Activated T-cell treated with anti-CD3 and anti-CD28 coated beads, Interleukin-2, amount 50 U/mL, for 4 hours (primary cell): ENCODE measurements at places on chromosomes 4 and X. TPM values are rescaled to one million over a fixed set of nuclear protein-coding genes. Genes with fewer than 3 reads are reported as not detected.

DNA sequence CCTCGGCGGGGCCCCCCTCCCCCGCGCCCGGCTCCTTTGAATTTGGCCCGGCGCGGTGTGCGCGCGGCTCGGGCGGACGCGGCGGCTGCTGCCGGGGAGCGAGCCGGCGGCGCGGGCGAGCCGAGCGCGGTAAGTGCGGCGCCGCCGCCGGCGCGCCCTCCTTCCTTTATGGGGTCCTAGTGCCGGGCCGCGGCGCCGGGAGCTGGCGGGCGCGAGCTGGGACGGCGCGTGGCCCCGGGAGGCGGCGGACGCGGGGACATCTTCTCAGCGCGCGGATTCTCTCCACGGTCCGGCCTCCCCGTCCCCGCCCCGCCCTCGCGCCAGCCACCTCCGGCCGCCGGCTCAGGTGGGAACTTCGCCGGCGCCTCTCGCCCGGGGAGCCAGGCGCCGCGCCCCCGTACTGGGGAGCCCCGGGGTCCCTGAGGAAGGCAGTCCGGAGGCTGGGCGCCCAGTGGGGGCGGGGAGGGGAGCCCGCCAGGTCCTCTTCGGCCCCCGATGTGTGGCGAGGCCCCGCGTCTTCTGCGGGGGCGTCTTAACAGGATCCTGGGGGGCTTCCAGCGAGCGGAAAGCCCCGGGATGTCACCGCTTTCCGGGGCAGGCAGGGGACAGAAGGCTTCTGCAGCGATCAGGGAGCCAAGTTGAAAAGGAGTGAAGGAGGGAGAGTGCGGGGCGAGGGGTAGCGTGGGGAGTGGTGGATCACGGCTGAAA, 98.4 kb upstream of the TENM3 start:
- DNase-seq = no peak

DNA sequence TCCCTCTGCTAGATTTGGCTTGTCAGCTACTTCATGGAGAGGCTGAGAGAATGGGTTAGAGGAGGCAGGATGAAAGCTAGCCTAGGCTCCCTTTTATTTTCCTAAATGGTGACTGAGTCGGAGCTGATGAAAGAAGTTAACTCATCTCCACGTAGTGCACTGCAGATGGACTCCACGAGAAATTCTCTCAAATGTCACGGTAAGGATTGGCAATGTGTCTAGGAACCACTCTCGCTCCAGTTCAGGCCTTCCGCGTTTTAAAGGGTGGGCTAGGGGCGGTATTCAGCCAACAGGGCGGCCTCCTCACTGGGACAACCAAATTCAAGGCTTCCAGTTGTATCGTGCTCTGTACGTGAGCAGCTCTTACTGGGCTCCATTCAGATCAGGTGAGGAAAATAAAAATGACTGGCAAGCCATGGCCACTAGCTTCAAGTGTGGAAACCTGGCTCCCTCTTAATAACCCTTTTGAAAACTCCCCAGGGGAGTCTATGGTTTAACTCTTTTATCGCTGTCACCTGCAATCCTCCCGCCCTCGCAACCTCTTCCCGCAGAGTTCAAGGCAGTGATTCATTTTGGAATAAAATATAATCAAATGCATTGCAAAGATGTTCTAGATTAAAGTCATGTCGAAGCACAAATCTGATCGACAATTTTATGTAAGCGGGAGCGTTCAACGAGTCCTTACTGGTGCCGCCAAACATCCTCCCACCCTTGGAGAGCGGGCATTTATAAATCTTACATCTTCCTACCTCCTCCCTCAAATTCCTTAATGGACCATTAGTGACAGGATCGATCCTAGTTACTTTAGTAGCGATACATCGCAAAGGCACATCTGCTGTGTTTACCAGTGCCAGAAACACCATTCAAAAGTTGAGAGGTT, 1.2 kb downstream of the SPOCK3 start:
- DNase-seq = no peak

DNA sequence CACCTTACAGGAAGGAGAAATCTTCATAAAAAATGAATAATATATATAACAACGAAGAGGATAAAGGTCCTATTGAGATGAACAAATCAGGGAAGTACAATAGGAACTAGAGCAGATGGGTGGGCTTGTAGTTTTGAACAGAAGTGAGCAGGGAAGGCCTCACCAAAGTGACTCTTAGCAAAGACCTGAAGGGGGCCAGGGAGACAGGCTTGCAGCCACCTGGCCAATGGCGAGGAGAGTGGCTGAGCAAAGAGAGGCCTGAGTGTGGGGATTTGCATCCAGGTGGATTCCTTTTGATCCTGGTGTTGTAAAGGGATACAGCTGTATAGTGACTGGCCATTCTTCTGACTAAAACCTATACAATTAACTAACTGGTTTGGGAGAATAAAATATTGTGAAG, 354.1 kb downstream of the CAMK2D start:
- no peak for DNase-seq

DNA sequence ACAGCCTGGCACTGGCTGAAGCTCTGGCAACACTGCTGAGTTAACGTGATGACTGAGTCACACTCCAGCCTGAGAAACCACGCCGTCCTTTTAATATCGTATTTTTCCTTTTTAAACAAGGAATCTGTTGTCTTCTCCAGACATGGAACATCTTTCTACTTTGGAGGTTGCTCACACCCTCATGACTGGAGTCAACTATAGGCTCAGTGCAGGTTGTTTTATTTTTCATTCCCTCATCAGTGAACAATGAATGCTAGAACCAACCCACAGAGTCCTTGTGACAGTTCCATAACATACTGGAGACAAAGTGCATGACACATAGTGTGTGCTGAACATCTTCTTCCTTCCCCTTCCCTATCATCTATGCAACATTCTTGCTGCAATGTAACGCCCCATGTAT, 76.8 kb upstream of the CPEB2 start:
- DNase-seq = no peak

DNA sequence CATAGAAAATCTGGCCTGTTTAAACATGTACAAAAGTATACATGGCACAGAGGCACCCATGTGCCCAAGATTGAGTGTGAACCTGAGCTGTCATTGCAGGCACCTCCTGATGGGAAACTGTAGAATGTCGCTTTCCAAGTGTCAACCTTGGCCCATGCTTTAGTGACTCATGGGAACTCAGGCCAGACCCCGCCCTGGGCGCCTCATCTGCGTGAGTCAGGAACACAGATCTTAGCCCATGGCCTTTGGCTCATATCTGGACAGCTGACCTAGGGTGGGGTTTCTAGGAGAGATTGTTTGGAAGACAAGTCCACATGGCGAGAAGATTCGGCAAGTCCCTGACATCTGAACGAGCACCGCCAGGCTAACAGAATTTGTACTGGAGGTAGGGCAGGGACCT, 50.0 kb downstream of the CYTL1 start:
- DNase-seq = no peak

GRCh38 chr4:141647966-141648365, 11.6 kb downstream of the IL15 start:
- DNase-seq = no peak

DNA sequence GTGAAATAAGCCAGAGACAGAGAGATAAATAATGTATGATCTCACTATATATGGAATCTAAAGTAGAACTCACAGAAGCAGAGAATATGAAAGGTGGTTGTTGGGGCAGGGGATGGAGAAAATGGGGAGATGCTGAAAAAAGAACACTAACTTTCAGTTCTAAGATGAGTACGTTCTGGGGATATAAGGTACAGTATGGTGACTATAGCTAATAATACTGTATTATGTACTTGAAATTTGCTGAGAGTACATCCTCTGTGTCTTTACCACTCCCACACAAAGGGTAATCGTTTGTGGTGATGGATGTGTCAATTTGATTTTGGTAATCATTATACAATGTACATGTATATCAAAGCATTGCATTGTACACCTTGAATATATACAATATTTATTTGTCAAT, 6.6 kb downstream of the FBXL5 start:
- no peak for DNase-seq

- no peak for DNase-seq
Measured at GRCh38 chr4:105058177-105058812, 88.4 kb upstream of the TET2 start.

DNA sequence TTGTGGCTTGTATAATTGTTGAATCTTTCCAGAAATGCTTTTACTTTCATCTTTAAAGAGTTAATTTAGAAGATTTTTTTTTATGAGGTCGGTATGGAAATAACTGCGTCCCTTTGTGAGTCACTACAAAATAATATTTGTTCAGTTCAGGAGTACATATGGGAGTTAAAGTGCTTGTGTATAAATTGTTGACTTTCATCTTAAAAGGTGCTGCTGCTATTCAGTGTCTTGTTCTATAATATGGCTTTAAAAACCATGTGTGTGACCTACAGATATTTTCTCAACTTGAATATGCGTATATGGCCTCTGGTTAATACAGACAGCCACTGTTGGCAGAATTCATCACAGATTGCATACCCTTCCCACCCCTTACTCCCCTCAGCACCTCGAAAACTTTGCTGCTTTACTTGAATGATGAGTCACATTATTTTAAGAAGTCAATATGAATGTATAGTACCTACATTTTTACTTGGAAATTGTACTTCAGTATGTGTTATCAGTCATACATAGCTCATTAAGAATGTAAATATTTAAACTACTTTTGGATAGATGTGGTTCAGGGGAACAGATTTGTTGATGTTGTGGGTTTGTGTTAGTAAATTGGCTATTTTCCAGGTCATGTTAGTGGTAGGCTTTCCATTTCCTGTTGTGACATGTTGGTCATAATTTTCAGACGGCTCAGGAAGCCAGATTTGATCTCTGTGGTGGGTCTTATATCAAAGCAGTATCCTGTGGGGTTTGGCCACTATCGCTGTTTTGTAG, 1.5 kb downstream of the CLCN3 start:
- DNase-seq = no peak

- no peak for DNase-seq
Measured at GRCh38 chrX:6095469-6095868, 133.2 kb downstream of the NLGN4X start.

- DNase-seq = no peak
Measured at GRCh38 chrX:143634309-143634662, 1.6 kb downstream of the SLITRK4 start.

DNA sequence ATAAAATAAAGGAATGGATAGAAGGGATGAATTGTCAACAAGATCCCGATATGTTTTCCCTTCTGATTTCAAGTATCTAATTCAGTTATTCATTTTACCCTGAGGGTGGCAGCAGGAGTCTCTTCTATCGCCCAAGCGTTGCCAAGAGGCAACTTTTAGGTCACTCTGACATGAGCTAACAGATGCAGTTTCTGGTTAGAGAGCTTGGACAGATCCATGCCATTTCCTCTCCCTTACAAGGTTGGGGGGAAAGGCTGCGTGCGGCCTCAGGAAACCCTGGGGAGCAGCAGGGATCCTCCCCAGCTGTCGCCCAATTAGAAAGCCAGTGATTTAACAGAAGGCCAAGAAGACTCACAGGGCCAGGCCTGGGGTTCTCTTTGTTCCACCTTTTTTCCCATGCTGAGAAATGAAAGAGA, 35.3 kb upstream of the WAS start:
- DNase-seq = peak; percentile 9

- no peak for DNase-seq
Measured at GRCh38 chr4:74335341-74336021, 27.2 kb downstream of the EPGN start.

GRCh38 chrX:97027384-97027922, 143.7 kb downstream of the RPA4 start:
- DNase-seq = no peak

DNA sequence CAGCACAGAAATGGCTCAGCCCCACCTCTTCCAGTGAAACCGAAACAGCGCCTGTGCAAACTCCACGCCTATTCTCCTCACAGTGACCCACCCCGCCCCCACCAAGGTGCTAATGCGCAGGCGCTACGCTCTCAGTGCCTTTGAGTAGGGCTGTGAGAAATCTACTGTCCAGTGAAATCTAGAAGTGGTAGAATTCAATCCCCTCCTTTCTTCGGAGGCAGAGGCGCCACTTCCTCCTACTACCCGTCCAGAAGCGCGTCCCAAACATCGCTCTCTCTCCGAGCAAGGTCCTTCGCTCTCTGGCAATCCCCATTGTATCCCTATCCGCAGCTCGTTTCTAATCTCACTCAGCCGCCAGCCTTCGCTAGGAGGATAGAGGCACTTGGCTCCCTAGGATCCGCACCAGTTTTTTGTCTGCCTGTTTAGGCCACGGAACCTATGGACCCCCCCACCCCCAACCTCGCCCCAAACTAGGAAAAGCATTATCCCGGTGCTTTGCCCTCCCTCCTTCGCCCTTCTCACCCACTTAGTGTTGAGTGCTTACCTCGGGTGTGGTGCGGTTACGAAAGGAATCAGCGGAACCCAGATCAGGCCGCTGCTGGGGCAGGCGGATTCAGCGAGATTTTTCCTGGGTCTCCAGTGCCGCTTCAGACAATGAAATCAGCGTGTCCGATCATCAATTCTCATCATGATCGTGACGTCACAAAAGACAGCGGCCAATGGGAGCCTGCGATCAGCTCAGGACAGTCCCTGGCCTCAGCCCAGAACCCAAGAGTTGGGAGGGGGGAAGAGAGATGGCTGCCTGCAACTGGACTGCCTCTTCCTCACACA, at the start of gene HDX:
Gene HDX, minus strand, starts transcription at position 656 of the 831 bp plus-strand sequence. CDS start 27,056 bp downstream, outside the sequence.
- peak; percentile 57 for DNase-seq

DNA sequence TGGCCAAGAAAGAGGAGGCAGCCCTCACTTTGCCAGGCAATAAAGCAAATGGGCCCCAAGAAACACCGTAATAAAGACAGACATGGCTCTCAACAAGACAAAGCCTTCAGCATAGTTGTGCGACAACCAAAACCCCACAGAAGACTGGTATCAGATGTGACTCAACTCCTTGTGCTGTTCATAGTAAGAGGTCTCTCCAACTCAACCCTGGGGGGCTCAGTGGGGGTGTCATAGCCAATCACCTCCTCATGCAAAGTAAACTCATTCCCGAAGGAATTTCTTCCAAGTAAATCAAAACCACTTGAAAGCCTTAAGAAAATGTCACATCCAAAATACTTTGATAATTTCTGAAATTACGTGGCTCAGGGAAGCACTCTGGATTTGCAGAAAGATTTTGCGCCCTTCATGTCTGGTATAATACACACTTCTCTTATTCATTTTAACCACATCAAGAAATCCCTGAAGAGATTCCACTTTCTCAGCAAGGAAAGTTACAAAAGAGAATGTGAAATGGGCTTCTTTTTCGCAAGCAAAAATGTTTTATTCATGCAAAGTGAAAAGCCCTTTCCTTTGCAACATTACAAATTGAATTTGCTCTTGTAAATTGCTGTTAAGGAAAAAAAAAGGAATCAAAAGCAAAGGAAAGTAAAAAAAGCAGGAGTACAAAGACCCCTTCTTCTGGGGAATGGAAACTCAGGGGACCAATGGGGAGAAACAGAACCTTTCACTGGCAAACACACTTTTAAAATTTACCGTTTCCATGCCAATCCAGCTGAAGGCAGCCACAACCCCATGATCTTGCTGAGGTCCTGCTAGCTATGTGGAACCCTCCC, 137.4 kb downstream of the NSUN7 start:
- no peak for DNase-seq

- no peak for DNase-seq
Measured at GRCh38 chr4:98746530-98746929, 88.1 kb upstream of the TSPAN5 start.

SMIM31 gene
- not detected for total RNA-seq

CXCL6 gene
- total RNA-seq = not detected

MAPK10 gene
- total RNA-seq = not detected

GASK1B gene
- 0.32 TPM for total RNA-seq

SYNPO2 gene
- 0.27 TPM for total RNA-seq

KLHL4 gene
- total RNA-seq = 0.03 TPM

ACSL4 gene
- 63.1 TPM for total RNA-seq

ZNF185 gene
- 0.53 TPM for total RNA-seq

ALG13 gene
- total RNA-seq = 57.9 TPM
